T-helper 2 cell treated with Interferon-gamma antibody and Interleukin-4, amounts not matched to agents 5 μg/mL and 100 μg/mL, for 36 hours (primary cell): ENCODE measurements at places on chromosomes 3 and 15.
A peak's percentile ranks its signal among the peaks of the same experiment; 100 is the strongest.

- DNase-seq: no peak
Measured at GRCh38 chr15:45187578-45187893, 230 bp downstream of the SHF start.

- DNase-seq: no peak
Measured at GRCh38 chr3:113161661-113162060, 49.7 kb upstream of the BOC start.

DNA sequence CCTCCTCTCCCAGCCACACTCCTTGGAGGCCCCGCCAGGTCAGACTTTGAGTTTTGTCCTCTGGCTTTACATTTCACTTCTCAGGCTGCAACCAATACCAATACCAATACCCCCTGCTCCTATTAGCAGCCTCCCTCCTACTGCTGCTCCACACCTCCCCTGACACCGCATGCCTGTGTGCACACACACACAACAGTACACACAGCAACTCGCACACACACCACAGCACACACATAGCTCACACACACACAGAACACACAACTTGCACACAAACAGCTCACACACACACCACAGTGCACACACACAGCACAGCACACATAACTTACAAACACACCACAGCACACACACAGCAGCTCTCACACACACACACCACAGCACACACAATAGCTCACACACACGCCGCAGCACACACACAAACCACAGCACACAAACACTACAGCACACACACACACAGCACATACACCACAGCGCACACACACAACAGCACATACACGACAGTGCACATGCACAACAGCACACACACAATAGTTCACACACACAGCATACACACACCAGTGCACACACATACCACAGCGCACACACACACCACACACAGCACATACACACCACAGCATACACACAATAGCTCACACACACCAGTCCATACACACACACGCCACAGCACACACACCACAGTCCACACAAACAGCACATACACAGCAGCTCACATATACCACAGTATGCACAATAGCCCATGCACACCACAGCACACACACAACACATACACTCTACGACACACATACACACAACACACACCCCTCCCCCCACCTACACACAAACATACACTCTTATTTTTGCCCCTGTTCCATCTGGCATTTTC is 204.7 kb downstream of the UACA start:
- no peak for DNase-seq

DNA sequence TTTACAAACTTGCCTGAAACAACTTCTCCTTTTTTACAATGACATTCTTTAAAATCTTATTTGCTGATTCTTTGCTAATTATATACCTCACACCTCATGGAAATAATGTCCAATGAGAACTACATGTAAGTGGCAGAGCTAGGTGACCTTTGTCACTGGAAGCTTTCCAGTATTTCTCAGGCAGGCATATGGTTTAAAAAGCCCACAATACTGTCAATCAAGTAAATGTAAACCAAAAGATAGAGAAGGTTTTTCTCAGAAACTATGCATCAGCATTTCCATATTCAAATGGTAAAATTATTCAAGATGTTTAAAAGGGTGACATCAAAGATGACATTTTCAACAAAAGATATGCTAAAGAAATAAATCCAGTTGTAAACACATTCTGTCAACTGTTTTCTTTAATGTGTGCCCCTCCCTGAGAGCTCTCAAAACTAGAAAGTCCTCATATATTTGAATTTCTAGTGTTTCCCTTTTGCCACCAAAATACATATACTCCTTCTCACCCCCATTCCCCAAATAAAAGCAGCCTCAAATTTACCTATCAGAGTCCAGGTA is 10.1 kb upstream of the STRIT1 start:
- DNase-seq: no peak

GRCh38 chr3:124962403-124962940 is 27.9 kb upstream of the MUC13 start:
- DNase-seq: no peak

DNA sequence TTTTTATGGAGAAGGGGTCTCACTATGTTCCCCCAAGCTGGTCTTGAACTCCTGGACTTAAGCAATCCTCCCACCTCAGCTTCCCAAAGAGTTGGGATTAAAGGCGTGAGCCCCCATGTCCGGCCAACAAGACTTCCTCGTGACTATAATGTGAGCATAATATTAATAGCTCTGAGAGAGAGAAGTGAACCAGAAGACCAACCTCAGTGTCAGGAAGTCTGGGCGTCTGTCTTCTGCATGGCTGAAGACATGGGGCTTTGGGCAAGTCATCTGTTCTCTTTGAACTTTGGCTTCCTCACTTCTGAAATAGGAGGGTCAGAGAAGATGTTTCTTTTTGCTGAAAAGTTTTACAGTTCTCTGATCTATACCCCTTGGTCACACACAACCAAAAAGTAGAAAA is 92.1 kb downstream of the SLC49A4 start:
- no peak for DNase-seq

DNA sequence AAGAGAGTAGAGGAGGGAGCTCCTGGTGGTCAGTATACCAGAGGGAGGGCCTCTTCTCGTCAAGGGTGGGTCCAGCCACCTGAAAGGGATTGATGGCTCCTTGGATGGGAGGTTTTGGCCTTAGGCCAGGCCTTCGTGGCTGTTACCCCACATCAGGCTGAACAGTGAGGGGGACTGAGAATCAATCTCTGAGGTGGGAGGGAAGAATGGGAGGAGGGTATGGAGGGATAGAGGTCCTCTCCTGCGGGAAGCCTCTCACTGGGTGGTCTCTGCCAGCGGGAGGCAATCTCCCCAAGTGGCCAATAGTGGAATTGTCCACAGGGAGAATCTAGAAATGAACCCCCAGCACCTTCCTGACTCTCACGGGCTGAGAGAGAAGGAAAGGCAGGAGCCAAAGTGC is 53.5 kb downstream of the BSN start:
- DNase-seq: no peak

GRCh38 chr3:79039192-79039591 is 728.6 kb downstream of the ROBO1 start:
- DNase-seq: no peak

GRCh38 chr15:50886139-50886467 is 22.4 kb upstream of the AP4E1 start:
- DNase-seq: no peak

DNA sequence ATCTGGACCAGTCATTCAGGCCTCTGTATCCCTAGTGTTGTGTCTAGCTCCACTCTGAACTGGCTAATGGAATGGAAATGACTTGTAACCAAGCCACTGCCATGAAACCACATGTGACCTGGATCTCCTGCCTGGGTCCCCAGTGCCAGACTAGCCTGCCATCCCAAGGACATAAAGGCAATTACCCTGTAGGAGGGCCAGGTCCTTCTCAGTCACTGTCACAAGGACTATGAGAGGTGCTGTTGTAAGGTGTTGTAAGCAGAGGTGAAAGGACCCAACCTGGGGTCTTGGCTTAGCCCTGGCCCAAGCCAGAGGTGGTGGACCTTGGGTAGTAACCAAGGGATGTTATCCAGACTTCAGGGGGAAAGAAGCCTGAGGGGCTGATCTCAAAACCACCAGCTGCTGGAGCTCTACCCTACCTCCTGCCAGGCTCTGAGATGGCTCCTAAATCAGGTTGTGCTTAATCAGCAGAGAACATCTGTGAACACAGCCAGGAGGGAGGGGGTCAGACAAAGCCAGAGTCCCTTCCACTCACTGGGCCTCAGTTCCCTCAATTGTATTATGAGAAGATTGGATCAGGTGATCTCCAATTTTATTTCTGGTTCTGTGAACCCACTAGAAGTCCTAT is 15.7 kb upstream of the KLHL24 start:
- no peak for DNase-seq

GRCh38 chr3:25744470-25744869 is 38.8 kb downstream of the NGLY1 start:
- no peak for DNase-seq

DNA sequence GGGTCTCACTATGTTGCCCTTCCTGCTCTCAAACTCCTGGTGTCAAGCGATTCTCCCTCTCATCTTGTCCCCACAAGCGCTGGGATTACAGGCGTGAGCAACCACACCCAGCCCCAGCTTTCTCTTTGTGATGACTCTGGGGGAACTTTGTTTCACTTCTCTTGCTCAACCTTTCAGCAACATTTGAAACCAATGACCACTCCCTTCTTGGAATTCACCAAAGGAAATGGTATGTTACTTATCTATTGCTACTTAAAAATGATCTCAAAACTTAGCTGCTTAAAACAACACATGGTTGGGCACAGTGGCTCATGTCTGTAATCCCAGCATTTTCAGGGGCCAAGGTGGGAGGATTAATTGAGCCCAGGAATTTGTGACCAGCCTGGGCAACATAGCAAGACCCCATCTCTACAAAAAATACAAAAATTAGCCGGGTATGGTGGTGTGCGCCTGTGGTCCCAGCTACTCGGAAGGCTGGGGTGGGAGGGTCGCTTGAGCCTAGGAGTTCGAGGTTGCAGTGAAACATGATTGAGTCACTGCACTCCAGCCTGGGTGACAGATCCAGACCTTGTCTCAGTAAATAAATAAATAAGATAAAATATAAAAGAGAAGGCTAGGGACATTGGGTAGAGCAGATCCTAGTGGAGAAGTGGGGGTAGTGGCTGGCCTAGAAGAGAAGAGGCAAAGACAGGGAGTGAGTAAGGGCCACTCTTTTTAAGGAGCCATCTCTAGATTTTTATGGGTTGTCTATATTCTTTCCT is 10.3 kb upstream of the COPG1 start:
- peak; percentile 64 for DNase-seq
